ENCODE measurements at places on chromosomes 4 and X.

DNA sequence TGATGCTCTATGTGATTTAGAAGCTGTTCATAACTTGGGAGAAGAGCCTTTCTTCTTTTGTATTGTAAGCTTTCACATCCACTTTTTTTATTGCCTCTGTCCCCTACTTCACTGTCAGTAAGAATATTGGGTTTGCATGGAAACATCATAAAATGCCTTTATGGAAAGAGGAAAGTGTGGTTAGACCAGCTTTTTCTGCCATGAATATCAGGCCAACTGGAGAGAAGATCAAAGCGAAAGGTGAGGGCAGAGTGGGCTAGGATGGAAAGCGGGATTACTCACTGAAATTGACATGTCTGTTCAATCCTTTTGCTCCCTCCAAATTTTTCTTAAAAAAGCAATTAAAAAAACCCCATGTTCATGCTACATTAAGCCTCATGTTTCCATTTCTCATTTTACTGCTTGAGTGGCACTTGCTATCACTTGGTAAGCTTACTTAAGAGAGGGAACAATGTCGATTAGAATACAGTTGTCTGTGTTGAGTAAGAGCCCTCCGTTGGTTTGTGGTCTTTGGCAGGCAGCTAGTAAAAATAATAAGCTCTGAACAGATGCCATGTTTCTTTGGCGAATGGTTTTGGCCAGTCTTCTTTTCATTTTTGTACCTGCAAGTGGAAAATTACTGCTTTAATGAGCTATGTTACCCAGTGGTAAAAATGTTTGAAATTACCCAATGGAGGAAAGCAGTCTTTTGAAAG, 35.9 kb downstream of the SUPT20HL1 start:
- DNase-seq: no peak

DNA sequence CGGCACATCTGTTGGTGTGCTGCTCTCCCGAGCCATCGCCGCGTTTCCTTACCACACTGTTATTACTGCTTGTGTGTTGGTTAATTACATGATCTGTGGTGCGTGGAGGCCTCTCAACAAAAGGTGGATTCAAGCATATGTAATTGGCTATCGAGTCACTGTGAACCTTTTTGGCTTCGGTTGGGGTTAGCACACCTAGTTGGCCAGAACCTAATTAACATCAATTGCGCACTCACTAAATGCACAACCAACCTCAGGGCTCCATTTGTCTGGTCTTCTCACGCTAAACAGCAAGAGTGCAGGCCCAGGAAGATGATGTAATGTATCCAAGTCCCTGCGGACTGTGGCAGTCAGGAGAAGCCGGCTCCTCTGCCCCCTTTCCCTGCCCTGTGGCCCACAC, 17.4 kb downstream of the ENPP6 start:
- DNase-seq: no peak

- no peak for DNase-seq
Measured at GRCh38 chrX:17579026-17579425, 158.3 kb upstream of the SCML1 start.

DNA sequence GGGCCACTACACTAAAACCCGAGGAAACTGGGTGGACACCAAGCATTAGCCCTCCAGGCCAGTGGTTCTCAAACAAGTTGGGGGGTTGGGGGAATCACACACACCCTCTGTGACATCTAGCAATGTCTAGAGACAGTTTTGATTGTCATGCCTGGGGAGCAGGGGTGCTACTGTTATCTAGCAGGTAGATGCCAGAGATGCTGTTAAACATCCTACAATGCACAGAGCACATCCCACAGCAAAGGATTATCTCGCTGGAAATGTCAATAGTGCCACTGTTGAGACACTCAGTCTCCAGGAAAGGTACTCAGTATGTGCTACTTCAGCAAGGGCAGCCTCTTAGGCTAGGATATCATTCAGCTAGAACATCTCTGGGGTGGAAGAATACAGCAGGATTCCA, 1.3 kb downstream of the SMC1A start:
- DNase-seq: no peak
